ENCODE measurements at places on chromosomes 2 and 18.

GRCh38 chr2:58553937-58554336 lies 312.8 kb upstream of the FANCL start:
- no peak for DNase-seq

GRCh38 chr2:167134381-167135072 lies 246.2 kb downstream of the XIRP2 start:
- no peak for DNase-seq

GRCh38 chr18:62773691-62774090 lies 58.4 kb downstream of the PHLPP1 start:
- no peak for DNase-seq

- DNase-seq = no peak
Observed at GRCh38 chr2:237283131-237283928, 130.6 kb downstream of the COL6A3 start.

DNA sequence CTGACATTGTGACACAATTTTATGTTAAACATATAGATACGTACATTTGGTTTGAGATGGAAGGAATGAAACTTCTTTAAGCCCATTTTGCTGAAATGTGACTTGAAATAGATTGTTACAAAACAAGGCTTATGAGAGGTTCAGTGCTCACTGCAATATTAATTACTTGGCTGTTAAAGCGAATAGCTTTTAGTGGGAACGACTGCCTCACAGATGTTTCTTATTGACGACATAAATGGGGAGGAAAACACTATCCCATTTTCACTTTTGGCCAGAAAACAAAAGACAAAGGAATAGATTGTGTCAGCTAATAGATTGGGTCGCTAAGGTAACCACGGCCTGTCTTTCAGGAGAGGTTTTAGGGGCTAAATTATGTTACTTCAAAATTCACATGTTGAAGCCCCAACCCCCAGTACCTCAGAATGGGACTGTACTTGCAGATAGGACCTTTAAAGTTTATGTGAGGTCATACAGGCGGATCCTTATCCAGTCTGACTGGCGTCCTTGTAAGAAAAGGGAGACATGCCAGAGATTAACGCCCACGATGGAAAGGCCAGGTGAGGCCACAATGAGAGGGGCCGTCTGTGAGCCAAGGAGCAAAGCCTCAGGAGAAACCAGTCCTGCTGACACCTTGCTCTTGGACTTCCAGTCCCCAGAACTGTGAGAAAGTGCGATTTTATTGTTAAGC lies 10.8 kb downstream of the INPP1 start:
- DNase-seq = no peak

GRCh38 chr2:223470602-223471001 lies 131.6 kb downstream of the SCG2 start:
- DNase-seq = no peak

- no peak for DNase-seq
Observed at GRCh38 chr2:134258684-134259388, 5.0 kb downstream of the MGAT5 start.

Data from activated naive CD8-positive, alpha-beta T cell treated with anti-CD3 and anti-CD28 coated beads, Interleukin-2, amount 50 U/mL, for 16 hours (primary cell).